Activated CD8-positive, alpha-beta memory T cell treated with anti-CD3 and anti-CD28 coated beads, Interleukin-2, amount 50 U/mL, for 48 hours (primary cell): ENCODE measurements at places on chromosomes 3 and 15.

GRCh38 chr3:13513051-13513912, 33.2 kb downstream of the HDAC11 start:
- DNase-seq: no peak

DNA sequence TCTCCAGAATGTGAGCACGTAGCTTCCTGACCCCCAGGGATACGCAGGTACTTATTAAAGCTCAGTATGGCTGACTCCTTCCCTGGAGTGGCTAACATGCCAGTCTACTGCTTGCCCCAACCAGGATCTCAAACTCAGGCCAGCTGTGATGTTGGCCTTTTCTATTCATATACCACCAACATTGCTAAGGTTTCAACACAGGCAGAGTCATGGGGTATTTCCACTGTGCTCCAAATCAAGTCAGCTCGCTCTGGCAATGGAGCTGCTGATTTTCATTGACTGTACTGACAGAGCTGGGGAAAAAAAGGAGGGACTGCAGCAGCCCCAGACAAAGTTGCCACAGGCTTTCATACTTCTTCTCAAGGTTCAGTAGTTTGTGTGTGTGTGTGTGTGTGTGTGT, 87.0 kb downstream of the CFAP20DC start:
- DNase-seq: no peak

DNA sequence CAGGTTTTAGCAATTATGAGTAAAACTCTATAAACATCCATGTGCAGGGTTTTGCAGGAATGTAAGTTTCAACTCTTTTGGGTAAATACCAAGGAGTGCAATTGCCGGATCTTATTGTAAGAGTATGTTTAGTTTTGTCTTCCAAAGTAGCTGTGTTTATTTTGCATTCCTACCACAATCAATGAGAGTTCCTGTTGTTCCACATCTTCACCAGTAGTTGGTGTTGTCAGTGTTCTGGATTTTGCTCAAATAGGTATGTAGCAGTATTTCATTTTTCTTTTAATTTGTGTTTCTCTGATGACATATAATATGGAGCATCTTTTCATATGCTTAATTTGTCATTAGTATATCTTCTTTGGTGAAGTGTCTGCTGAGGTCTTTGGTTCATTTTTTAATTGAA, 185.1 kb upstream of the GALNT15 start:
- no peak for DNase-seq

DNA sequence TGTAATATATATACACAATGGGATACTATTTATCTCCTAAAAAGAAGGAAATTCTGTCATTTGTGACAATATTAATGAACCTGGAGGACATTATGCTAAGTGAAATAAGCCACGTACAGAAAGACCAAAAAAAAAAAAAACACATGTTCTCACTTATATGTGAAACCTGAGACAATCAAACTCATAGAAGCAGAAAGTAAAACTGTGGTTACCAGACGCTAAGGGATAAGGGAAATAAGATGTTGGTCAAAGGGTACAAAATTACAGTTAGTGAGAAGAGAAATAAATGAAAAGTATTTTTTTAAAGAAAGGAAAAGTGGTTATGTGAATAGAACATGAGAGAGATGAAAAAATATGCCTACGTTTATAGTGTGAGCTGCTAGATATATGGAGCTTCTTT, 101.1 kb downstream of the CPNE4 start:
- DNase-seq: no peak

DNA sequence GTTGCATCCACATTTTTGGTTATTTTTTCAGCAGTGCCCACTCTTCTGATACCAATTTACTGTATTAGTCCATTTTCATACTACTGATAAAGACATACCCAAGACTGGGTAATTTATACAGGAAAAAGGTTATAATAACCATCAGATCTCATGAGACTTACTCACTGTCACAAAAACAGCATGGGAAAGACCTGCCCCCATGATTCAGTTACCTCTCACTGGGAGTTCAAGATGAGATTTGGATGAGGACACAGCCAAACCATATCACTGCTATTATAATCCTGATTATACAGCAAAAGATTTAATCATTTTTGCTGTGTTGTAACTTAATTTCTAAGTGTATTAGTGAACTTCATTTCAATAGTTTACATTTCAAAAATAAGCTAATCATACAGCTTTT, 6.6 kb downstream of the ZBED2 start:
- DNase-seq: no peak
